Mesothelial cell of epicardium (in vitro differentiated cells): ENCODE measurements at places on chromosomes 12 and 14.
A peak's percentile ranks its signal among the peaks of the same experiment; 100 is the strongest.

- no peaks in the 10 kb centered on the region for H3K27me3 ChIP-seq
- no peak overlapping the region for H3K27ac ChIP-seq
- no peak for DNase-seq
- H3K4me1 ChIP-seq, result no peaks in the 10 kb centered on the region
- H3K4me3 ChIP-seq, result no peak overlapping the region
- H3K36me3 ChIP-seq, result no peaks in the 10 kb centered on the region
These were observed 88.3 kb upstream of the PLEKHG7 start for GRCh38 chr12:92614502-92614901.

GRCh38 chr12:94609917-94610443, 40.4 kb downstream of the TMCC3 start:
- no peak overlapping the region for H3K4me3 ChIP-seq
- no peaks in the 10 kb centered on the region for H3K4me1 ChIP-seq
- no peaks in the 10 kb centered on the region for H3K27me3 ChIP-seq
- DNase-seq, result no peak
- H3K36me3 ChIP-seq, result peaks cover 14% of the 10 kb centered on the region

- no peak overlapping the region for H3K4me3 ChIP-seq
- DNase-seq, result no peak
- no peak overlapping the region for H3K27ac ChIP-seq
- H3K27me3 ChIP-seq, result no peaks in the 10 kb centered on the region
- no peaks in the 10 kb centered on the region for H3K4me1 ChIP-seq
These were observed 436.1 kb downstream of the TMEM132D start for GRCh38 chr12:129467726-129468125.

- peaks cover 4% of the 10 kb centered on the region for H3K36me3 ChIP-seq
- no peak for DNase-seq
- peaks cover 43% of the 10 kb centered on the region for H3K4me1 ChIP-seq
- no peak overlapping the region for H3K4me3 ChIP-seq
- no peaks in the 10 kb centered on the region for H3K27me3 ChIP-seq
These were observed 70.1 kb downstream of the TSPAN9 start for GRCh38 chr12:3147260-3147659.

DNA sequence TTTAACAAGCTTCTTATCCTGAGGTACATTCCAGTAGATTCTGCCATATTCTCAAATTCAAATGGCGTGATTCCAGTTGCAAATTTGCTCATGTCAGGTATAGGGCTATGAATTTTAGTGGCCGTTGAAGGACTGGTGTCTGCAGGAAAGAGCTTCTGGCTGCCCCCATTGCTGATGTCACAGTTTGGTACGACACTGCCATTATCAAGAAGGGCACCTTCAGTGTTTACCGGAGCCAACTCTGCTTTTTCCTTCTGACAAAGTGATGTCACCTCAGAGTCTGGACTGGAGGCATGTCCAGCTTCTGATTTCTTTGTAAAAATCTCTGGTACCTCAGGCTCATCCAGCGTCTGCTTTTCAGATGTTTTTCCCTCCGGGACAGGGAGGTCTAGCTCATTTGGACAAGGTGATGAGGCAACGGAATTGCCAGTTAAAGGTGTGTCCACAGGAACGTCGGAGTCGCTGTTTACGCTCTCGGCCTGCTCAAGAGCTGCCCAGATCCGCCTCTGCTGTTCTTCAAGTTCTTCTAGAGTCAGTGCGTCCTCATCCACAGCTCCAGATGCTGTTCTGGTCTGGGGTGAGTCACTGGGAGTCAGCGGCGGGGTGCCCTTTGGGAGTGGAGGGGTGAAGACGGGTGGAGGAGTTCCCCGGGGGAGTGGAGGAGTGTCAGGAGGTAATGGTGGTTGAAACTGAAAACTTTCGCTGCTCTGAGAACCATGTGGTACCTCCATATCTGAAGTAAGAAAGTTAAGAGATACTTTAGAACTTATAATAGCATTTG, 27.0 kb downstream of the ZCCHC8 start:
- no peak overlapping the region for H3K4me3 ChIP-seq
- peaks cover 8% of the 10 kb centered on the region for H3K4me1 ChIP-seq
- no peaks in the 10 kb centered on the region for H3K27me3 ChIP-seq
- H3K27ac ChIP-seq, result peak overlapping the region; percentile 37
- DNase-seq, result peak; percentile 31
- H3K36me3 ChIP-seq, result peaks cover 34% of the 10 kb centered on the region

GRCh38 chr12:112199136-112199535, 73.8 kb downstream of the TRAFD1 start:
- H3K27ac ChIP-seq, result no peak overlapping the region
- no peak for DNase-seq
- no peaks in the 10 kb centered on the region for H3K27me3 ChIP-seq

DNA sequence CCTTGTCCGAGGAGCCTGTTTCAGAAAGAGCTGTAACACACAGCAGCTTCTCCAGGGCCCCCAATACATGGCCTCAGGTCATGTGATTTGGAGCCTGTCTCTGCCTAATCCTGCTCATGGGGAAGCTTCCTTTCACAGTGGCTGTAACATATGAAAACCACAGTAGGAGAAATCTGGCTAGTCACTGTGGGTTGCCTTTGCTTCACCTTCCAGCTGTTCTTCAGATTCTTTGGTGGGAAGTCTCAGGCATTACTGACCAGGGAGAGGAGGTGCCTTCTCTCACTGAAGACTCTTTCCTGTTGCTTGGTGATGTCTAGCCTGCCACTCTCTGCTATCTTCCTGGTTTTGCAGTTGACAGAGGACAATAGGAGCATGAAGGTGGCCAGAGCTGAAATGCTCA, 350.6 kb downstream of the DPF3 start:
- no peak for DNase-seq
- H3K4me1 ChIP-seq, result peaks cover 20% of the 10 kb centered on the region
- H3K36me3 ChIP-seq, result no peaks in the 10 kb centered on the region

GRCh38 chr12:27555925-27556778, 32.1 kb downstream of the PPFIBP1 start:
- H3K4me3 ChIP-seq, result no peak overlapping the region
- peak overlapping the region; percentile 28 for H3K27ac ChIP-seq
- peaks cover 58% of the 10 kb centered on the region for H3K4me1 ChIP-seq
- DNase-seq, result no peak

DNA sequence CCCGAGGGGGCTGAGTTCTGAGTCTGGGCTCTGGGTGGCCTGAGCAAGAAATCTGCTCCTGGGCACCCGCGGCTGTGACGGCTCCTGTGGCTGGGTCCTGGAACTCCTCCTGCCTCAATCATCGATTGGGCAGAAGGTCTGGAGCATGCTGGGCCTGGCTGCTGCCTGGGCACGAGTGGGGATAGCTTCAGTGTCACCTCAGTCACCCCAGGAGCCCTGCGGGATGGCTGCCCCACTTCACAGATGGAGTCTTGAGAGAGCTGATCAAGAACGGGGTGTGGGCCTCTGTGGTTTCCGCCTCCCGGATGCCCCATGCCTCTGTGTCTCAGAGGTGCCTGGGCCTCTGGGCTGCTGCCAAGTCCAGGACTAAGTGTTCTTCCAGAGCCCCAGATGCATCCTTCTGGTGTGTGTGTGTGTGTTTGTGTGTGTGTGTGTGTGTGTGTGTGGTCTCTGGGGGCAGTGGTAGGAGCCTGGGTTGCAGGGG, 185.6 kb upstream of the C14orf180 start:
- no peak for DNase-seq
- peaks cover 16% of the 10 kb centered on the region for H3K27me3 ChIP-seq
- no peak overlapping the region for H3K4me3 ChIP-seq
- peaks cover 3% of the 10 kb centered on the region for H3K36me3 ChIP-seq

- no peak overlapping the region for H3K4me3 ChIP-seq
- DNase-seq, result no peak
- no peak overlapping the region for H3K27ac ChIP-seq
- no peaks in the 10 kb centered on the region for H3K27me3 ChIP-seq
- H3K36me3 ChIP-seq, result peaks cover 32% of the 10 kb centered on the region
These were observed 44.7 kb downstream of the ZFYVE1 start for GRCh38 chr14:72982146-72982708.

DNA sequence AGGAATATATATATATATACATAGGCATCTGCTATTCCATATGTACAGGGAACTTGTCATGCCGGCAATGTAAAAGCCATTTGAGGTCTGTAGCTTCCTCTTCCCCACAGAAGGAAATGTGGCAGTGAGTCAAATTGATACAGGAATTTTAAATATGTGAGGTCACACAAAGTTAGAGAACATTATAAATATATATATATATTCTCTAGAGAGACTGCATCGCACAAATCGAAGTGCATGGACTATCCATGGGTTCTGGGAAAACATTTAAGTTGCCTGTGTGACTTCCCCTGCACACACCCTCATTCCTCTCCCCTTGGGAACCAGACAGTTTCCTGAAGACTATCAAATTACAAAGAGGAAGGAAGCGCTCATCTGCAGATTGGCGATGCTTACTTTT, 100.9 kb upstream of the CCDC91 start:
- H3K27me3 ChIP-seq, result no peaks in the 10 kb centered on the region
- DNase-seq, result no peak
- peaks cover 32% of the 10 kb centered on the region for H3K4me1 ChIP-seq
- H3K27ac ChIP-seq, result peak overlapping the region; percentile 72
- H3K36me3 ChIP-seq, result no peaks in the 10 kb centered on the region

DNA sequence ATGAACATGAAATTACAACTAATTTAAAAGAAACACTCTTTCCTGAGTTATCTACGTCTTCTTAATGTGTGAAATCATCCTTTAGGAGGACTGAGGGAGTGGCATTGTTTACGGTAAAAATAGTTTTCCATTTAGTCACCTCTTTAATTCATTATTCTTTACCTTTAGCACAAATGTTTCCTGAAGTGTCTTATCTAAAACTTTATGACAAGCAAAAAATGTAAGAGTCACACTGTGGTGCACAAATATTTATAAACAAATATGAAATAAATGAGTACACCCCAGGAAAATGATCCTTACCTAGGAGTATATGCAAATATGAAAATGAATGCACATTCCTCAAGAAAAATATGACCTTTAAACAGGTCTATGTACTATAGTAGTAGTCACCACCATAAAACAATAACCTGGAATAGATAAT, 104.6 kb downstream of the PTPRR start:
- H3K36me3 ChIP-seq, result no peaks in the 10 kb centered on the region
- no peak for DNase-seq
- no peaks in the 10 kb centered on the region for H3K4me1 ChIP-seq
- no peak overlapping the region for H3K4me3 ChIP-seq
- no peak overlapping the region for H3K27ac ChIP-seq
- H3K27me3 ChIP-seq, result peaks cover 2% of the 10 kb centered on the region

DNA sequence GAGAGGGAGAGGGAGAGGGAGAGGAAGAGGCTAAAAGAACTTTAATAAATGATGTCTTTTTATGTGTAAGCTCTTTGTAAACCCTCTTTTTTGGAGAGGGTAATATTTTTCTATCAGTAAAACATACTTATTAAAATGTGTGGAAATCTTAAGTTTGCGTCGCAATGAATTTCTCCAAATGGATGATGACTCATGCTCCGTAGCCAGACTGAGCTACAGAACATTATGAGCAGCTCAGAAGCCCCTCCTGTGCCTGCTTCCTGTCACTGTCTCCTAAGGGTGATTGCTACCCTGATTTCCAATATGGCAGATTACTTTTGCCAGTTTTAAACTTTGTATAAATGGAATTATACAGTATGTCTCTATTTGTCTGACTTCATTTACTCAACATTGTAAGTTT, 13.0 kb upstream of the PYGL start:
- H3K4me3 ChIP-seq, result no peak overlapping the region
- H3K4me1 ChIP-seq, result peaks cover 29% of the 10 kb centered on the region
- no peak for DNase-seq
- no peak overlapping the region for H3K27ac ChIP-seq
- H3K36me3 ChIP-seq, result no peaks in the 10 kb centered on the region
- no peaks in the 10 kb centered on the region for H3K27me3 ChIP-seq

GRCh38 chr12:131835616-131836171, 7.5 kb downstream of the MMP17 start:
- H3K27ac ChIP-seq, result no peak overlapping the region
- H3K4me3 ChIP-seq, result no peak overlapping the region
- no peak for DNase-seq
- H3K36me3 ChIP-seq, result no peaks in the 10 kb centered on the region
- peaks cover 23% of the 10 kb centered on the region for H3K27me3 ChIP-seq

DNA sequence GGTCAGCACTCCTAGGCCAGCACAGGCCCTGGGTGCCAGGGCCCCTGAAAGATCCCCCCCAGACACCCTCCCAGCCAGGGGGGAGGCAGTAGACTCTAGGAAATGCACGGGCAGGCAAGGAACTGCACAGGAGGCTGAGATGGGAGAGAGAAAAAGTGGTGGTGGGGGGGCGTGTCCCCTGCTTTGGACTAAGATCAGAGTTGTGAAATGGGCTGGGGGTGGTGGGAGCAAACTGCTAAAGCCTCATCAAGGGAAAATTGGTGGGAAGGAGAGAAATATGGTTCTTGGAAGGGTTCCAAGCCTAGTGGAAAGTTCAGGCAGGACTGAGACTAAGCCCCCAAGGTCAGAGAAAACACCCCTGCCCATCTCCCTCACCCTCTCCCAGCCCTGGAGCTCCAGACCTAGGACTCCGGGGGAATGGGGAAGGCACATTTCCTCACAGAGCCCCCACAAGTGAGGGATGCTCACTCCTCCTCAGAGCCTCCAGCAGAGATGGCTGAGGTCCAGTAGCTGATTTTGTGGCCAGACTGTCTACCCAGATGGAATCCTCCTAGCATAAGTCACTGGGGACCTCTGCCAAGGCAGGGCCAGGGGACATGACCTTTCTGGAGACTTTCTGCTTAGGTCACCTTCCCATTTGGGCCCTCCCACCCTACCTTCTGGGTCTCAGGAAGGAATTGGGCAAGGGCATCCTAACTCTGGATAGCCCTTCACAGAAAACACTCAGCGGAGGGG, 29.8 kb downstream of the FIGNL2 start:
- H3K27ac ChIP-seq, result no peak overlapping the region
- no peak overlapping the region for H3K4me3 ChIP-seq
- H3K36me3 ChIP-seq, result no peaks in the 10 kb centered on the region
- DNase-seq, result no peak
- peaks cover 28% of the 10 kb centered on the region for H3K4me1 ChIP-seq

DNA sequence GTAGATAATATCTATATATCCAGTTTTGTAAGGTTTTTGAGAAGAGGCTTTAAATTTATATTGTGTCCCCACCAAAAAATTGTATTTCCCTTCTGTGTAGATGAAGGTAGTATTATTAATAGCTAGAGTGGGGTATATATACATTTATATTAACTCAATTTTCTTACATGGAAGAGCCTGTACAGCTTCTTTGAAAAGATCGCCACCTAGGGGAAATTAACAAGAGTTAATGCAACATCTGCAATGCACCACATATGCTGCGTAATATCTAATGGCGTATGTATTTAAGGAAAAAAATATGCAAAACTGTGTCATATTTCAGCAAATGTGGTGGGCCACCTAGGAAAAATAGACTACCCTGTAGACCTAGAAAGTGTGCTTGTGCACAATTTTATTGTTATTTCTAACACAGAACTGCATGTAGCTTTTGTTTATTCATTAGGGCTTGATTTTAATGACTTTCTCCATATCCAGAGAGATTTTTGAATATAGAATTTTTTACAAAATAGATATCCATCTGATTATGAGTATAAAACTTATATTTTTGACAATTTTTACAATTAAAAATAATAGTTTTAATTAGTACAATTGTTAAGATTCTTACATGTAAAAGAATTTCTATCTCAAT, 14.0 kb downstream of the CCER1 start:
- H3K27ac ChIP-seq, result no peak overlapping the region
- no peaks in the 10 kb centered on the region for H3K27me3 ChIP-seq
